PC-3 (cell line): ENCODE measurements at places on chromosomes 16 and 17. TPM values are rescaled to one million over a fixed set of nuclear protein-coding genes. Genes with fewer than 3 reads are reported as not detected.

Gene ZP2
- not detected in 2 replicates for total RNA-seq

Gene SNN
- total RNA-seq: 4.3 and 5.4 TPM in 2 replicates

DNA sequence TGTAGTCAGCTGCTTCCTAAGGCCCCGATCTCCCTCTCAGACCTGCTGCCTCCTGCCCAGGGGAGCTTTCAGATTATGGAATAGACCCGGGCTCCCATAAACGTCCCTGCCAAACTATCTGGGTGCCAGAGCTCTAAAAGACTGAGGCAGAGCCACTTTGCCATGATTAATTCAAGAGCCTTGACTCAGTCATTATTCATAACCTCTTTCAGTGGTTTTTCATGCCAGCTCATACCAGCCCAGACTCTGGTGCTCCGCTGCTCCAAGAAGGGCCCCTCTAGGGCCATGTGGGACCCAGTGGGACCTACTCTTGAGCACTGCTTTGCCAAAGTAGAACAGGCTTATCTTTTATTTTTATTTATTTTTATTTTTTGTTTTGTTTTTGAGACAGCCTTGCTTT lies 23.9 kb downstream of the DNAI2 start:
- peaks cover 21% of the 10 kb centered on the region for H3K4me1 ChIP-seq
- no peaks in the 10 kb centered on the region for H3K36me3 ChIP-seq
- no peak overlapping the region; the same call in 1 of the 2 replicates for H3K4me3 ChIP-seq

GRCh38 chr17:56779898-56780777 lies 53.6 kb downstream of the C17orf67 start:
- peaks cover 53% of the 10 kb centered on the region for H3K4me1 ChIP-seq
- peak overlapping the region; percentile 37 for H3K27ac ChIP-seq
- H3K4me3 ChIP-seq: peak overlapping the region; percentile 70
- DNase-seq: peak; percentile 95

- no peaks in the 10 kb centered on the region; the same call in 1 of the 2 replicates for H3K4me1 ChIP-seq
- H3K27ac ChIP-seq: no peak overlapping the region
- DNase-seq: no peak
- H3K4me3 ChIP-seq: no peak overlapping the region
Measured at GRCh38 chr17:29376667-29377270, 13.4 kb upstream of the TAOK1 start.

GRCh38 chr16:23587726-23588125 lies 8.4 kb downstream of the NDUFAB1 start:
- H3K36me3 ChIP-seq: peaks cover 31% of the 10 kb centered on the region
- peak; percentile 8 for DNase-seq
- H3K27me3 ChIP-seq: no peaks in the 10 kb centered on the region
- no peak overlapping the region for H3K4me3 ChIP-seq

GRCh38 chr16:56892705-56893104 lies 27.7 kb downstream of the SLC12A3 start:
- H3K36me3 ChIP-seq: no peaks in the 10 kb centered on the region
- no peak overlapping the region for H3K4me3 ChIP-seq
- DNase-seq: no peak
- no peaks in the 10 kb centered on the region for H3K27me3 ChIP-seq
- H3K4me1 ChIP-seq: no peaks in the 10 kb centered on the region
- no peak overlapping the region for H3K27ac ChIP-seq
